Body of pancreas (tissue), 4 donors: ENCODE measurements at places on chromosomes 6 and 20. TPM values are rescaled to one million over a fixed set of nuclear protein-coding genes. Genes with fewer than 3 reads are reported as not detected.

The CRISP2 gene
- not detected for total RNA-seq

The UNC5CL gene
- 17.4 TPM for total RNA-seq

GRCh38 chr20:44690781-44691423 is 24.3 kb upstream of the CCN5 start:
- no peak overlapping the region for H3K4me3 ChIP-seq
- no peak overlapping the region for H3K27ac ChIP-seq
- no peaks in the 10 kb centered on the region for H3K36me3 ChIP-seq
- no peaks in the 10 kb centered on the region for H3K4me1 ChIP-seq

DNA sequence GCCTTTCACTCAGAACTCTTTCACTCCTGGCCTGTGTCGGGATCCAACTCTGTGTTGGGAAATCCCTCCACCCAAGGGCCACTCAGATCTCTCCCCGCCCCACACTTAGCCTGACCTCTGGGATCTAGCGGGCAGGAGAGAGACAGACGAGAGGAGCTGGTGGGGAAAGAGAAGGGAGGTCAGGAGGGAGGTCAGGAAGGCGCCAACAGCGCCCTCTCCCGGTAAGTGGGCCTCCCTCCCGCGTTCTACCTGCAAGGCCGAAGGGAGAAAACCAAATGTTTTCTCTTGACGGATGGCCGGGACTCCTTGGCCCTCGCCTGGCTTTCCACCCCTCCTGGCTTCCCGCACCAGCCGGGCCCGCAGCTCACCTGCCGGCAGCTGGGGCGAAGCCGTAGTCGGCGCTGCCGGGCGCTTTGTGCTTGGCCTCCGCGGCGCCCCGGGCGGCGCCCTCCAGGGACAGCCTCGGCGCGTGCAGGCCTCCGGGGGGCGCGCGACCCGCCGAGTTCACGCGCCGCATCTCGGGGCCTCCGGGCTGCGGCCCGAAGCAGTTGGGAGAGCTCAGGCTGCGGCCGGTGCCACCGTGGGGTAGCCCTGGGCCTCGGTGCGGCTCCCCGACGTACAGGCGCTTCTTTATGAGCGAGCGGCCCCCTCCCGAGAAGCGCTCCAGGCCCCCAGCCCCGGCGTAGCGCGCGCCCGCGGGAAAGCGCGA is 38.2 kb downstream of the C6orf132 start:
- peaks cover 7% of the 10 kb centered on the region for H3K36me3 ChIP-seq
- DNase-seq = peak; percentile 46
- peaks cover 13% of the 10 kb centered on the region for H3K4me1 ChIP-seq
- no peak overlapping the region for H3K27ac ChIP-seq
- H3K4me3 ChIP-seq = no peak overlapping the region
- no peaks in the 10 kb centered on the region for H3K27me3 ChIP-seq

GRCh38 chr6:160085226-160085625 is 36.4 kb upstream of the SLC22A1 start:
- DNase-seq = no peak
- H3K27me3 ChIP-seq = no peaks in the 10 kb centered on the region
- H3K4me3 ChIP-seq = no peak overlapping the region
- peaks cover 27% of the 10 kb centered on the region for H3K36me3 ChIP-seq
- H3K4me1 ChIP-seq = no peaks in the 10 kb centered on the region

DNA sequence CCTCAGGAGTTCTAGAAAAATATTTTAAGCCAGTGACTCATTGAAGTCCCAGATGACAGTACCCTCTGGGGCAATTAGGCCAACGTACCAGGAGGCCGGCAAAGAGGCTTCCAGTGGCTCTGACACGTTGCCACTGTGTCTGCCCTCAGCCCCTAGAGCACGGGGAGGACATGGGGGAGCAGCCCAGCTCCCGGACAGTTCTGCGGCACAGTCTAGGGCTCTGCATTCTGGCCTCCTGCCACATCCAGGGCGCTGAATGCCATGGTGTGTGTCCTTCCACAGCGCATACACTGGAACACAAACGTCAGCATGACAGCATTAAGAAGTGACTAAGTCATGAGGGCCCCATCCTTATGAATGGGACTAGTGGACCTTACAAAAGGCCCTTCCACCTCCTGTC is 156.2 kb downstream of the RNASET2 start:
- H3K4me1 ChIP-seq = no peaks in the 10 kb centered on the region
- no peak for DNase-seq

- no peak overlapping the region for H3K4me3 ChIP-seq
- no peaks in the 10 kb centered on the region for H3K36me3 ChIP-seq
- DNase-seq = no peak
- no peaks in the 10 kb centered on the region for H3K27me3 ChIP-seq
- no peak overlapping the region for H3K27ac ChIP-seq
These were observed 22.1 kb downstream of the L3MBTL1 start for GRCh38 chr20:43529457-43530153.

DNA sequence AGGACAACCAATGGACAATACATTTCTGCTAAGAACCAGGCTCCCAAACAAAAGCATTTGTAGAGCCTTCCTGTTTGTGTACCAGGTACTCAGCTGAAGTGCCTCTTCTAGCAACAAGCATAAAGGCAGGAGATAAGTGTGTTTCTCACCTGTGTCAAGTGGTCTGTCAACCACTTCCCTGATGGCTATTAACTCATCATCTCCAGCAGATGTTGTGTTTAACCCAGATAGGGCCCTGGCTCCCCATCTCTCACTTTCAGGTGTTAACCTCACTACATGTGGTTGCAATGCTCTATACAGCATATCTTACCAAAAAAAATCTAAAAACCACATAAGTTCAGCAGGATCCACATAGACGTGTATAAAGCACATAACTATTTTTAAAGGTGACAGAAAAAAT is 9.6 kb upstream of the IL17A start:
- no peaks in the 10 kb centered on the region for H3K36me3 ChIP-seq
- no peaks in the 10 kb centered on the region for H3K4me1 ChIP-seq
- H3K27me3 ChIP-seq = no peaks in the 10 kb centered on the region

DNA sequence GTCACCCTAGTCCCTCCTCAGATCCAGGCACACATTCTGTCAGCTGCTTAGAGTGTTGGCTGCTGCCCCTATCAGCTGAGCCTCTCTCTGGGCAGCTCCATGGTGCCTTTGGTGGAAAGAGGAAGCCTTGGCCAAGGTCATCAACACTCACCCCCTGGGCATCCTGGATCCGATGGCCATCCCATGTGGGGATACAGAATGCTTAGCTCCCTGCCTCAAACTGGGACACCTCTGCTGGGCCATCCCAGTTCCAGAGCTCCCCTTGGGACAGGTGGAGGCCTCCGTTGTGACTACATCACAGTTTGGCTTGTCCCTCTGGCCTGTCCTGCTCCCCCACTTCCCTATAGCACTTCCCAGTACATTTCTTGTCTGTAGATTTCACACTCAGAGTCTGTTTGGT is 45.6 kb downstream of the TOX2 start:
- no peak overlapping the region for H3K4me3 ChIP-seq
- no peak for DNase-seq
- no peaks in the 10 kb centered on the region for H3K27me3 ChIP-seq
- no peak overlapping the region for H3K27ac ChIP-seq
- no peaks in the 10 kb centered on the region for H3K36me3 ChIP-seq

DNA sequence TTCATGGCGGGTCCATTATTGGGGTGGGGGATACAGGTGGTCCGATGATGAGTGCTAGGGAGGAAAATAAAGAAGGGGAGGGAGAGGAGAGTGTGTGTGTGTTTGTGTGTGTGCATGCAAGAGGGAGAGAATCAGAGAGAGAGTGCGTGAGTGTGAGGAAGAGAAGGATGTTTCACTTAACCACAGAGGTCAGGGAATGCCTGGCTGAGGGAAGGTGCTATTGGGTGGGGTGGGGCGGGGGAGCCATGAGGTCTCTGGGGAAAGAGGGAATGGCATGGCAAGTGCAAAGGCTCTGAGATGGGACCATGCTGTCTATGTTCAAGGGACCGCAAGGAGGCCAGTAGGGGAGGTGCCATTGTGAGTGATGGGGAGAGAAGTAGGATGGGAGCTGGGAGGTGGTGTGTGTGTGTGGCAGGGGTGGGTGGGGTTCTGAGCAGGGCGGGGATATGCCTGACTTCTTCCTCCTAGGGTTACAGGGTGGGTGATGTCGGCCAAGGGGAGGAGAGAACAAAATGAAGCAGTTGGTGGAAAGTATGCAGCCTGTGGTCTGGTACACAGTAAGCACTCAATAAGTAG is 23.0 kb downstream of the CEBPB start:
- H3K4me1 ChIP-seq = peaks cover 42% of the 10 kb centered on the region
- no peaks in the 10 kb centered on the region for H3K27me3 ChIP-seq
- no peak overlapping the region for H3K27ac ChIP-seq
- no peaks in the 10 kb centered on the region for H3K36me3 ChIP-seq
- DNase-seq = no peak

DNA sequence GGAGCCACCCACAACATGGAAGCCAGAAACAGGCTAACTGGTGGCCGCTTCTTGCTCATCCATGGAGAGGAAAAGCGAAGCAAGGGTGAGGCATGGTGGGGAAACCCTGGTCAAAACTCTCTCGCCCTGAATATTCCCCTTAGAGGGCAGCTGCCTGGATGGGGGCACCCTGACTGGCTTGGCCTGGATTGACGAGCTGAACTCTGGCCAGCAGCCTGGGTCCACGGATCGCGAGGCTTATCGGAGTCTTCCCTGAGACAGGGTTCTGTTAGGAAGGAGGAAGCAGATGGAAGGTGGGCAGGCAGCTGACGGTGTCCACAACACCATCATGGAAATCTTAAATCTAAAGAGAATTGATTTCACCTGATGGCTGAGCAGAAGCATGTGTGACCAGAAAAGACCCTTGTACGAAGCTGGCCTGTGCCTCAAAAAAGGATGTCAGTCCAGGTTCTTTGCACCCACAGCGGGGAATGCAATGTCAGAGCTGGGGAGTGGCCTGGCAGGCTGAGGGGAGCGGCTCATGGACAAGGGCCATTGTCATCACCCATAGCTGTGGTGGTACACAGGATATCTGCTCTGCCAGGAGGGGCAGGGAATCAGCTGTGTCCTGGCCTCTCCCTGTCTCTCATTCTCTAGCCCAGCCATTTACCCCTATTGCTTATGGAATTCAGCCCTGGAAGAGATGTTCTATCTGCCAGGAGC is 109.4 kb upstream of the SNX9 start:
- no peaks in the 10 kb centered on the region for H3K4me1 ChIP-seq
- H3K27me3 ChIP-seq = no peaks in the 10 kb centered on the region
- no peaks in the 10 kb centered on the region for H3K36me3 ChIP-seq
- no peak overlapping the region for H3K27ac ChIP-seq
- no peak overlapping the region for H3K4me3 ChIP-seq

DNA sequence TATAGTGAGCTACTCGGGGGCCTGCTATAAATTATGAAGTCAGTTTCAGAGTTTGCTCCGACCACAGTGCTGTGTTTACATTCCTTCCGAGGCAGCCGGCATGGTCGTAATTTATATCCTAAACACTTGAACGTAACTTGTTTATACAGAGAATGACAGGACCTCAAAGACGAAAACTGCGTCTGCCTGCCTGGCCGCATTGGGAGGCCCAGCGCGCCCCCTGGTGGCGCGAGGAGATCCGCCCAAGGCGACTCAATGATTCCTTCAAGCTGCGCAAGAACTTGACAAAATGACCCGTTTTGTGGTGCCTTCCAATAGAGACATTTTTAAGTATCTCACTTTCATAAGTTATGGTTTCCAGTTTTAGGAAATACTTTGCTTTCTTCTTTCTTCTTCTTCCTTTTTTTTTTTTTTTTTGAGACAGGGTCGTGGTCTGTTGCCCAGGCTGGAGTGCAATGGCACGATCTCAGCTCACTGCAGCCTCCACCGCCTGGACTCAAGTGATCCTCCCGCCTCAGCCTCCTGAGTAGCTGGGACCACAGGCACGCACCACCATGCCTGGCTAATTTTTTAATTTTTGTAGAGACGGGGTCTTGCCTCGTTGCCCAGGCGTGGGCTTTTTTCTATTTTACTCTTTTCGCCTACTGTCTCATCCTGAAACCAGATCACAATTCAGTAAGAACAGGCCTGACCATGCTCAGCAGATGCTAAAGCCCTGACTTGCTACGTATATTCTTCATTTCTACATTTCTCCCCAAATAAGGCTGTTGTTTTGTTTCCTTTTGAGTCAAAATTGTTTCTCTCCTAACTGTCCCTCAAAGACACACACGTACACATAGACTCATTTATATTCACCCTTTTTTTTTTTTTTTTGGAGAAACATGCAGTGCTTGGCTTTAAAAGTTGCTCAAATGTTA is 7.8 kb downstream of the FOXF2 start:
- DNase-seq = peak; percentile 65
- H3K27ac ChIP-seq = no peak overlapping the region
- H3K4me1 ChIP-seq = peaks cover 15% of the 10 kb centered on the region
- H3K27me3 ChIP-seq = peaks cover 16% of the 10 kb centered on the region
- H3K4me3 ChIP-seq = no peak overlapping the region
- no peaks in the 10 kb centered on the region for H3K36me3 ChIP-seq
